ENCODE measurements at places on chromosomes 4 and X.

GRCh38 chr4:137980641-137981040 is 261.5 kb downstream of the SLC7A11 start:
- DNase-seq, result no peak

GRCh38 chrX:46465203-46465602 is 80.0 kb downstream of the ZNF674 start:
- DNase-seq, result no peak

- DNase-seq, result no peak
These were observed 28.5 kb downstream of the MOB1B start for GRCh38 chr4:70930530-70931256.

DNA sequence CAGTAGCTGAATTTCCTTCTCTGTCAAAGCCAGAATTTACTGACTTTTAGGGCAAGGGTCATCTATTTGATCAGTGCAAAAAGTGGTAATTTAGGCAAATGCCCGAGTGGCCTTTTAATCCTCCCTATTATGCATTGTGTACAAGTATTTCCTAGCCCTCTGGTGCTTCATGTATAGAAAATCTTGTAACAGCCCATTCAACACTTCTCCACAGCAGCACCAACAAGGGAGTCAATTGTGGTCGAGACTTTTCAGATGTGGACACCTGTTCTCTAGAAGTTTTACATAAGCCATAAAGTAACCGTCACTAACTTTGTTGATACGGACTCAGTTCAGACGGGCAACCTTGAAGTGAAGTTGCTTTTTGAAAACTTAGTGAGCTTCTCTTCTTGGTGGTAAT is 50.9 kb upstream of the FHDC1 start:
- DNase-seq, result no peak

DNA sequence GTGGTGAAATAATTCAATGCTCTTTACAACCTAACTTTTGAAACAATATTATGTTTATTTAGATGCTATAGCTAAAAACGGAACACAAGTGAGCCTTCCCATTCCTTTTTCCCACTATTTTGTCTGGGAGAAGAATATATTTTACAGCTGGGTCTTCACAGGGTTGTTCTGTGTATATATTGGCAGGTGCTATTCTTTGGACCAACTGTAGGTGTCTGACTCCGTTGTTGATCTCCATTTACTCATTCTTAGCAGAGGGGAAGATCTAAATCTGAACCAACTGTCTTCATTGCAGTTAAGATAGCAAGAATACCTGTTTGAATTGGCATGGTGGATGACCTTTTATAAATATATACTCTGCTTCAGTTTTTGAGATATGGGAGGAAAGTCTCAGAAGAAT is 257.4 kb downstream of the CFAP299 start:
- DNase-seq, result no peak

- no peak for DNase-seq
These were observed 28.0 kb upstream of the MXD4 start for GRCh38 chr4:2289955-2290333.

- DNase-seq, result peak; percentile 7
These were observed 446.2 kb downstream of the RAPGEF2 start for GRCh38 chr4:159549098-159549518.

DNA sequence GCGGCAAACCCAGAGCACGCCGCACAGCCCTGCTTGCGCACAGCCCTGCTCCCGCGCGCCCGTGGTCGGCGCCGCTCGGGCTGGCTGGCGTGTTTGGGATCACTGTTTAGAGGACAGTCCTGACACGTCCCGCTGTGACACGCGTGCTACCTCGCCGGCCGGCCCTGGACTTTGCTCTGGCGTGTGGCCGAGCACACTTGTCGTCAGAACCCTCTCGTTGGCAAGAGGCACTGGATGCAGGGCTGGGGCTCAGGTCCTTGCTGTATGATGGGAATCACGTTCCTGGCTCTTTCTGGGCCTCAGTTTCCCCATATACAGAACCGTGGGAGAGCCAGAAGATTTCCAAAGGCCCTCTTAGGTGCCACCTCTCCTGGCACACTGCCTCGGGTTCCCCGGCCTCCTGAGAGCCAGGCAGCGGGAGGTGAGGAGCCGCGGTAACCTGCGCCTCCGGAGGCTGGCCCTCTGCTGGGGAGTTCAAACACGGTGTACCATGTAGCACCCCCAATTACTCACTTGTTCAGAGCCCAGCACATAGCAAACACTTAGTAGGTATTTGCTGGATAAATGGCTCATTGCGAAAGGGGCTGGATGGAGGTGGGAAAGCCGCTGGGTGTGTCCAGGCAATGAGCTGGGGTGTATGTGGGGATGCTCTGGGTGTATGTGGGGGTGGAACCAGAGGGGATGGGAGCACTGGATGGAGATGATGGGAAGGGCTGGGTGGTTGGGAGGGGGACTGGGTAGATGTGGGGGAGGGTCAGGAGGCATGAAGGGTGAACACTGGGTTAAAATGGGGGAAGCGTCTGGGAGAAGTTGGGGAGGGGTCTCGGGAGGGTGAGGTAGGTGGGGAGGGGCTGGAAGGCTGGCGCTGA is 76.6 kb downstream of the HTRA3 start:
- no peak for DNase-seq

GRCh38 chr4:118338981-118339765 is 13.6 kb downstream of the PRSS12 start:
- no peak for DNase-seq

GRCh38 chr4:189834616-189835015 is 106.1 kb upstream of the FRG1 start:
- DNase-seq, result no peak

DNA sequence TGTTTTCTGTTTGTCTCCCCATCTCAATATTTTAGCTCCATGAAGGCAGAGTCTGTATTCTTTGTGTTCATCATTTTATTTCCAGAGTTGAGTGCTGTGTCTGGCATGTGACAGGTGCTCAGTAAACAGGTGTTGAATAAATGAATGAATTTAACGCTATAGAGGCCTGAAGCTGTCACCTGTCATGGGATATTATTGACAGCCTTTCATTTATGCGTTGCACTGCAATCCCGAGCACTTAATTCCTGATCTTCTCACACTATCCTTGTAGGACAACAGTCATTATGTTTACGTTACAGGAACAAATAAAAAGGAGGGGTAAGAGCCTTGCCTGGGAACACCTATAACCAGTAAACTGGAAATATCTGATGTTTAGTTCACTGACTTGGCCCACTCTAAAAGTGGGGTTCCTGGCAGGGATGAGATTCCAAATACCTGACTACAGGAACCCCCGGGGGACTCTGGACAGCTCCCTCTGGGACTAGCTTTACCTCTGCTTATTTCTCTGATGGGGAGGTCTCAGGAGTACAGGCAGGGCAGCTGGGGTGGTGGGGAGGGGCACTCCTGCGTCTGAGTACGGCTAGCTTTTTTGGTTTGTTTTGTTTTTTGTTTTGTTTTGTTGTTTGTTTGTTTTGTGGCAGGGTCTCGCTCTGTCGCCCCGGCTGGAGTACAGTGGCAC is 36.6 kb downstream of the SEL1L3 start:
- DNase-seq, result no peak

DNA sequence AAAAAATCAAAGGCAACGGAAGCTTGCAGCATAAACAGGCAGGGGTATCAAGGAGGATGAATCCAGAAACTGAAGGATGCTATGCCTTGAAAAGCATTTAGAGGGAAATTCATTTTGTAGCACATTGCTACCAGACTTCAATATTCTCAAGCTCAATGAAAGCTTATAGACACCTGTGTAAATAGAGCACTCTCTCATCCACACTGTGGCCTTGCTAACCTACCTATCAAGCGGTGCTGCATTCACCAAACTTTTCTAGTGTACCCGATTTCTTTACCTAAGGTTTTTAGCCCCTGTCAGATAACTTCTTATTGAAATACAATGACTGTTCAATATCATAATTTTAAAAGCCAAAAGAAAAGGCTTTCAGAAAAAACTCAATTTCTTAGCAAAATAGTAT is 20.2 kb upstream of the HSD17B13 start:
- DNase-seq, result no peak

DNA sequence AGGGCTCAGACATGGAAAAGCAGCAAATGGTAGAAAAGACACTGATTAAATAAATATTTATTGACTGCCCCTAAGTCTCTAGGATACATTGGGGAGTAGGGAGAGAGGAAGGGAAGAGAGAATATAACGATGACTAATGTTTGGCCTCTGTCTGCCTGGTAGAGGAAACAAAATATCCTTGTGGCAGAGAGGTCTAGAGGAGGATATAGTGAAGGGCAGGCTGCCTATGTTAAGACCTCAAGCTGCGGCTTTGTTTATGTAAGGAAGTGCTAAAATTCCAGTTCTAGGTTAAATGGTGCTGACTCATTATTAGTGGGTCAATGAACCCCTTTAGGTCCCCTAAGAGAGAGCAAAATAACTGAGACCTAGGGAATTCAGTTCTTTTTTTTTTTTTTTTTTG is 427.3 kb upstream of the FTHL17 start:
- no peak for DNase-seq

- peak; percentile 56 for DNase-seq
These were observed at the start of gene TRO for GRCh38 chrX:54920610-54921426. Gene TRO, plus strand, starts transcription at chrX:54920824. Its CDS starts 1,423 bp downstream, at chrX:54922247.

DNA sequence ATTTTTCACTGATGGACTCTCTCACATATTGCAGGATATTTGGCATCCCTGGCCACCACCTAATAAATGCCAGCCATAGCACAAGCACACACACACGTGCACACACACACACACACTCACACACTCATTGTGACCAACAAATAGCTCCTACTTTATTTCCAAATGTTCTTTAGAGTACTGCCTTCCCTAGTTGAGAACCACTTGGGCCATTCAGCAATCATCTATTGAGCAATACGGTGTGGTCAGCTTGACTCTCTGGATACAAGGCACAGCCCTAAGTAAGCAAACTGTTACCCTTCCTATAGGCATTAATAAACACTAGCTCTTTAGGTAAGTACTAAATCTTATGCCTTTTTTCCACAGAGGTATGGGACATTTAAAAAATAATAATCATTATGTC is 21.1 kb downstream of the CORIN start:
- DNase-seq, result no peak

DNA sequence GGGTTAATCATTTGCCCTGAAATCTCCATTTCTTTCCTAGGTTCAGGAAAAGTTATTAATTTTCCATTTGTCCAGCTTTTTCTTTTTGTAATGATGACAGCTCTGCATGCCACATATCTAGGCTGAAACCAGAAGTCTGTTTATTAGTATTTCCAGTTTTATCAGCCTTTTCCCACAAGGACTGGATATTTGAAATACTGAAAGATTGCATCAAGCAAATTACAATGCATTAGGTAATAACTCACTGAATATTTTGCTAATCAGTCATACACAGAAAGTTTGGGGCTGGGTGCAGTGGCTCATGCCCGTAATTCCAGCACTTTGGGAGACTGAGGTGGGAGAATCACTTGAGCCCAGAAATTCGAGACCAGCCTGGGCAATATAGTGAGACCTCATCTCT is 21.5 kb downstream of the SLC9A7 start:
- DNase-seq, result no peak

DNA sequence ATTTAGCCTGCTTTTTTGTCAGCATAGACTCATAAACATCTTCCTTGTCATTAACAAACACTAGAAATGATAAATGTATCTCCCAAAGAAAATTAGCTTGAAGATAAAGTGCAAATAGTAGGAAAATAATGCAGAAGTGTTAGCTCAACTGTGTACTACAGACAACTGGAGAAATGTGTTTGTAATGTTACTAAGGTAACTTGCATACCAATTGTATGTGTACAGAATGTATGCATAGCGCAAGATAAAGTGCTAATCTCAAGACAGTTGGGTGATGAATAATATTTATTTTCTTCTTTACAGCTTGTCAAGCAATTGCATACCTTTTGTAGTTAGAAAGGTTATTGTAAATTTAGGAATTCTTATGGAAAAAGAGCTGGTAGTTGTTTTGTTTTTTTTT is 22.1 kb downstream of the FMR1 start:
- DNase-seq, result no peak

DNA sequence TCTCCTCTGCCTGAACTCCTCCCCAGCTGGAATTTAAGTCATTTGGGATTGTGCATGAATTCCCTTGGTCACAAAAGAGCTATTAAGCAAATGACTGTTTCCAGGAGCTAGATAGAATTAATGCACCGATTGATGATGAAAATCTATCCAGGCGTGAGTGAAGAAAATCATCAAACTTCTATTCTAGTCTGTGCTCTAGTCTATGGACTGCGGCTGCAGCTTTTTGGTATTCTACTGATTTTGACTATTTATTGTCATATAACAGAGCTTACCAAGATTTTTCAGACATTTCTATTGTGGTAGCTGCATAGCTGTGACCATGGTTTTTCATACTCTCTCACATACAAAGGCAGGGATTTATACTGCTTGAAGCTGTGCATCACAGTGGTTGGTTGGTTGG is 403.8 kb downstream of the FSTL5 start:
- DNase-seq, result no peak

DNA sequence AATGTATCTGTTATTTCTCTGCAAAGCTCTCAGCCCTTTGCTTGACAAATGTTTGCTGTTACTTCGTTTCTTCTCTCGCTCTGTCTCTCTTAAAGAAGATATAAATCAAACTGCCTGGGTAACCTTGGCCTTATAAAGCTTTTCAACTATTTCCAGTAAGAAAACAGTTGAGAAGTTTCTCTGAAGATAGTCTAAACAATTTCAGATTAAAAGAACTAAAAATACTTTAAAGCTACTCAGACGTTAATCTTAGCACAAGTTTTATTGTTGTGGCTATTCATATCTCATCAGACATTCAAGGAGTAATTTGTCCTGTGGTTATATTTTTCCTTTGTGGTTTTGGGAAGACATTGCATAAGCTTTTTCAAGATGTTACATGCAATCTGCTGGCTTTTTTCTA is 22.6 kb downstream of the HOPX start:
- no peak for DNase-seq

DNA sequence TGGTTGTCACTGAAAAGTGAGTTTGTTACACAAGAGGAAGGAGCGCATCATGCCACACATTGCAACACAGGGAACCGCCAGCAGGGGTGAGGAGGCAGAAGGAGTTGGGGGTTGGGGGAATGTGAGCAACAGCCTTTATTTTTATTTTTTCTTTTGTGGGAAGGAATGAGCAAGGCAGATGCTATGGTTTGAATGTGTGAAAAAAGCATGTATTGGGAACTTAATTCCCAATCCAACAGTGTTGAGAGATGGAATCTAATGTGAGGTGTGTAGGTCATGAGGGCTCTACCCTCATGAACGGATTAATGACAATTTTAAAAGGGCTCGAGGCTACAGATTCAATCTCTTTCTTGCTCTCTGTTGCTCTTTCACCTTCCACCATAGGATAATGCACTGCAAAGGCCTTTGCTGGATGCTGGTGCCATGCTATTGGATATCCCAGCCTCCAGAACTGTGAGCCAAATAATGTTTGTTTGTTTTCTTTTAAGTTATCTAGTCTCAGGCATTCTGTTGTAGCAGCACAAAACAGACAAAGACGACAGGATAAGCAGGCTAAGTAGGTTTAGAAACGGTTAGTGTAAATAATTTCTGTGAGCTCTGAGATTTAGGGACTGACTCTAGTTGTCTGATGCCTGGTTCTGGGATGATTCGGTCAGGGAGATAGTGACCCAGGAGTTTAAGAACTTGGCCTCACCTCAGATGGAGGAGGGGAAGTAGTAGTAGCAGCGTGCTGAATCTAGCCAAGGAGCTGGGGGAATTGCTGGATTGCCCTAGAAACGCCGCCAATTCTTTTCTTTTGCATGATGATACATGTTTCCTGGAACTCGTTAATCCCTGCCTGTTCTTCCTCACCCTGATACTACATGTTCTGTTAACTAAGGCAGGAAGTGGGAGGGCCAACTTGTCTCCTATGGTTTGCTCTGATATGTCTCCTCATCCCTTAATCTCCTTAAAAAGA is 156.6 kb upstream of the CTSO start:
- DNase-seq, result peak; percentile 76

All from muscle of back (tissue), 13 donors.